ENCODE measurements at places on chromosomes 4 and X. TPM values are rescaled to one million over a fixed set of nuclear protein-coding genes. Genes with fewer than 3 reads are reported as not detected.

GPC3 gene
- total RNA-seq, result not detected

CACNA1F gene
- total RNA-seq, result not detected

ARHGAP6 gene
- not detected for total RNA-seq

EGFL6 gene
- not detected for total RNA-seq

COL25A1 gene
- not detected for total RNA-seq

STAP1 gene
- not detected for total RNA-seq

Measured in A549 treated with DMSO at 1 μM for 4 hours (cell line).